H7 (cell line): ENCODE measurements at places on chromosomes 13 and 19. TPM values are rescaled to one million over a fixed set of nuclear protein-coding genes. Genes with fewer than 3 reads are reported as not detected.

- no peak for DNase-seq
Measured at GRCh38 chr13:50016444-50016843, 1.2 kb downstream of the KCNRG start.

LMTK3 gene
- total RNA-seq = 3.0 and 3.6 TPM in 2 replicates

OR7C1 gene
- total RNA-seq = not detected in 2 replicates

DNA sequence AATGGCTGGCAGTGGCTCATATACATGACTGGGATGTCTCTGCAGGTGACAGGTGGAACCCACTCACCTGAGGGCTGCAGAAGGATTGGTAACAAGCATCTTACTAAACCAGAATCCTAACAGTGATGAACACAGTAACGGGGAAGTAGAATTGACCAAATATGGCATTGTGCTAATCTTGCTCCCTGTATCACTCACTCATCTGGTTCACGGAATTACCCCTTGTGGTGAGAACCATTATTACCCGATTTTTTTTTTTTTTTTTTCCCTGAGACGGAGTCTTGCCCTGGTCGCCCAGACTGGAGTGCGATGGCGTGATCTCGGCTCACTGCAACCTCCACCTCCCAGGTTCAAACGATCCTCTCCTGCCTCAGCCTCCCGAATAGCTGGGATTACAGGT is 69.5 kb downstream of the PTPRS start:
- DNase-seq = peak; percentile 68

MPHOSPH8 gene
- total RNA-seq = 5.2 and 6.0 TPM in 2 replicates

- no peak for DNase-seq
Measured at GRCh38 chr19:41796901-41797300, 514 bp downstream of the CEACAM3 start.

DNA sequence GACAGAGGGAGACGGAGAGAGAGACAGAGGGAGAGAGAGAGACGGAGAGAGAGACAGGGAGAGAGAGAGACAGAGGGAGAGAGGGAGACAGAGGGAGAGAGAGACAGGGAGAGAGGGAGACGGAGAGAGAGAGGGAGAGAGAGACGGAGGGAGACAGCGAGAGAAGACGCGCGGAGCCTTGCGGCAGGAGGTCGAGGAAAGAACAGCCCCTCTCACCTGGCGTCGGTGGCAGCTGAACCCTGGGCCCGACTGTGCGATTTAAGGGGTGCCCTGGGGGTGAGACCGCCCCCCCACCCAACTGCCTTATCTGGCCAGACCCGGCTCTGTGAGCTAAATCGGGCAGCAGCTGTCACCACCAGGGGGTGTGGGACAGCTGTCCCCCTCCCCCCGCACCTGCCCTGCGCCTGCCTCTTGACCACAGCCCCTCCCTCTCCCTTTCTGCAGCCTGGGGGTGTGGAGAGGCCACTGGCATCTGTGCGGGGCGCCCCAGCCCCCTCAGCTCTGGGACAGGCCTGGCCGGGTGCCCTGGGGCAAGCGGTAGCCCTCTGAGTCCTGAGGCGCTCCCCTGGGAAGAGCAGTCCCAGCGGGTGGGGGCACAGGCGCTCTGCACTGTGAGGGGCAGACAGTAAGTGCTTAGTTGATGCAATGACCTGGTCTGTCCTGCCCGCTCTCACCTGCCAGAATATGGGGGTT is 10.8 kb downstream of the JOSD2 start:
- peak; percentile 88 for DNase-seq

GRCh38 chr19:51719251-51719988 is 4.4 kb downstream of the HAS1 start:
- peak; percentile 72 for DNase-seq

IZUMO1 gene
- total RNA-seq = 0.18 and 0.24 TPM in 2 replicates

ZNF667 gene
- total RNA-seq = not detected in 2 replicates

MUC16 gene
- not detected in 2 replicates for total RNA-seq

DNA sequence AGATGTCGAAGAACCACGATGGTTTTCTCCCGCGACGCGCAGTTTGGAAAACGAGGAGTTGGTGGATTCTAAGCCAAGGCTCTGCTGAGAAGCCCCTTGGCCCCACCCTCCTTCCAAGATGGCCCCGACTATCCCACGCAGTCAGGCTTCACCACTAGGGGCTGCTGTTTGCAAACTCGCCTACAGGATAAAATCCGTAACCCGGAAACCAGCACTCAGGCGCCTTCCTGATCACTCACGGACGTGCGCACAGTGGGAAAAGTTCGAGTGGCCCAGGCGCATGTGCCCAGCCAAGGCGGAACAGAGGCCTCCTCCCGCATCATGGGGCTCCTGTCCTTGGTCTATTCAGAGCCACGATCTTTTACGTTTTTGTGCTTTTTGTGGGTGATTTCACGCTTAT is 19.2 kb upstream of the UQCR11 start:
- peak; percentile 97 for DNase-seq

DNA sequence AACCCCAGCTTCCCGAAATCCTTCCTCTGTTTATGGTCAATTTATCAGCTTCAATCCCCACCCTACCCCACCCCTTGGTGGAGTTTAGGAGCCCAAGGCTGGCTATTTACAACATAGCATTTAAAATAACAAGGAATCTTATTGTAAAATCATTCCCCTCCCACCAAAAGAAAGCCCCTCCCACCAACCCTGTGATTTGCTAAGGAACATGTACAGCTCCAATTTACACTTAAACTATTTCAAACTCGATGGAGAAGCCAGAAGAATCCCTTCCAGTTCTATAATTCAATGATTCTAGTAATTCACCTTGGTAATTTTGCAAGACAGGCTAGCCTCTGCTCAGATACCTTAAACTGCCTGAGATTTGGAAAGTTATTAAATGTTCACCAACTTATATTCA is 3.0 kb downstream of the LATS2 start:
- DNase-seq = peak; percentile 42

GRCh38 chr13:43495732-43496131 is 291.0 kb downstream of the ENOX1 start:
- no peak for DNase-seq

GRCh38 chr13:23960566-23961156 is 63.4 kb upstream of the C1QTNF9B start:
- no peak for DNase-seq

ZNF527 gene
- 1.8 and 4.8 TPM in 2 replicates for total RNA-seq

GRCh38 chr13:78160793-78161192 is 242.2 kb upstream of the EDNRB start:
- no peak for DNase-seq

DNA sequence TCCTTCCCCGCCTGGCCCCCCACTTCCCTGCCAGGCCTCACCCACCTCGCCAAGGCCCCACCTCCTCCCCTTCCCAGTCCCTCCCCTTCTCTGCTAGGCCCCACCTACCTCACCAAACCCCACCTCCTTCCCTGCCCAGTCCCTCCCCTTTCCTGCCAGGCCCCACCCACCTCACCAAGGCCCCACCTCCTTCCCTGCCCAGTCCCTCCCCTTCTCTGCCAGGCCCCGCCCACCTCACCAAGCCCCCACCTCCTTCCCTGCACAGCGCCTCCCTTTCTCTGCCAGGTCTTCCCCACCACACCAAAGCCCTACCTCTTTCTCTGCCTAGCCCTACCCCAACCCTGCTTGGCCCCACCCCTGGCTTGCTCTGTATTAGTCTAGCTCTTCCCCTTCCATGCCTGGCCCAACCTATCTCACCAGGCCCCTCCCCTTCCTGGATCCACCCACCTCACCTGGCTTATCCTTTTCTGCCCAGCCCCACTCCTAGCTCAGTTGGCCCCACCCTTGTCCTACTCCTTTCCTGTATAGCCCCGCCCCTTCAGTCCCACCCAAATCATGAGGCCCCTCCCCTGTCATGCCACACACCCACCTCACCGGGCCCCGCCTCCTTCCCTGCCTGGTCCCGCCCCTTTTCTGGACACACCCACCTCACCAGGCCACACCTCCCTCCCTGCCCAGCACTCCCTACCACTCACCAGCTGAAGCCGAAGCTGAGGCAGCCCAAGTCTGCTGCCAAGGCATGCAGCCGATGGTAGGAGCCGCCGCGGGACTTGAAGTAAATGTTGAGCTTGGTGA is 16.2 kb downstream of the CERS1 start:
- peak; percentile 94 for DNase-seq

DNA sequence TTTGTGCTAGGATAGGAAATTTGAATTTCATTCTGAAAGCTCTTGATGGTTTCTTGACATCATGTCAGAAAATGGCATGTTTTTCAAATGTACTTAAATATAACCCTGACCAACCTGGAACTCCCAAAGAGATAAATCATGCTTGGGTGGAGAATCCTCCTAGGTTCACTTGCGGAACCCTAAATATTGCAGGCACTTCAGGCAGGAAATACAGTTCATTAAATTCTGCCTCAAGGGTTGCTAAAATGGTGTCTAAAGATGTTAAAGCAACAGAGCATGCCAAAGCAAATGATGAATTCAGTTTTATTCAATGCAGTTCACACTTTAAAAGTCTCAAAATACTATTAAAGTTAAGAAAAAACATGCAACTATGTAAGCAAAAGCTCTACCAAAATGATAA is 415.9 kb downstream of the SLITRK6 start:
- DNase-seq = no peak

ADGRE1 gene
- total RNA-seq = not detected in 2 replicates

MEF2B gene
- total RNA-seq = 0.80 TPM in 1 of 2 replicates, not detected in the other

DNA sequence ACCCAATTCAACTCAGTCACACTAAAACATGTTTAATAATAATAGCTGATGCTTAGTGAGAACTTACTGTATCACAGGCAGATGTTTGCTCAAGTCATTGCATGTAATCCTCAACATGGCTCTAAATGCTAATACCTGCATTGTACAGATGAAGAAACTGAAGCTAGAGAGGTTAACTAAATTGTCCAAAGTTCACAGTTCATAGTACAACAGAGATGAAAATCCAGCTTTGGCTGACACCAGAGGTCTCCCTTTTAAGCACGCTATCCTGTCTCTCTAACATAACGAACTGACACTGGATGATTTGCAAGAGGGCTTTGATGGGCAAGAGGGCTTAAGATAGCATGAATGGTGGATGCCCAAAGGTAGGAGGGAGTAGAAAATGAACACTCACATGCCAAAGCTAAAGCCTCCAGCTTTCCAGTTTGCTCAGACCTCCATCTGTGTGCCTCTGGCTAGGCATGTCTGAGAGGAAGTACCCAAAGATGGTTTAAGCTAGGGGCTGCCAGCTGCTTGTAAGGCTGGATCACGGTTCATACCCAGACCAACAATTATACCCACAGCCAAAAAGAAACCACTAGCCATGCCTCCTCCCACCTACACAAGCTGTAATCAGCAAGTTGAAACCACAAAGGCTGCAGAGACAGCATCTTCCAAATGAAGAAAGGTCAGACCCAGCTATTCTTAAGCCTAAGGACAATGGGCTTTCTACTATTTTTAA is 196.9 kb upstream of the UBL3 start:
- DNase-seq = no peak
